ENCODE measurements at places on chromosomes 12 and 14.

DNA sequence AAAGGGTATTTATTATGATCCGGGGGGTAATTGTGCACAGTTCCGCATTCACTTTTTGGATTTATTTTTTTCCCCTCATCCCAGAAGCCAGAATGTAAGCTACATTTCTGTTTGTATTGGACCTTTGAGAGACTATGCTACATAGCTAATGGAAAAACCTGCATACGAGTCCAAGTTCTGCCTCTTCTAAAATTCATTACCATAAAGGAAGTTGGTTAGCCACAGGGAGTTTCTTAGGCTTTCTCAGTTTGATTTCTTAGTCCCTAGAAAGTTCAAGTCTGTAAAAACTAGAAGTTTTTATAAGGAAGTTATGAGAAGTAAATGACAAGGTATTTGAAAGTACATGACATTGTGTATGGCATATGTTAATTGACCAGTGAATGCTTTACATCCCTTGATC, 138.7 kb downstream of the PDE3A start:
- DNase-seq = no peak

GRCh38 chr12:111780615-111781014, 13.9 kb downstream of the ALDH2 start:
- no peak for DNase-seq

DNA sequence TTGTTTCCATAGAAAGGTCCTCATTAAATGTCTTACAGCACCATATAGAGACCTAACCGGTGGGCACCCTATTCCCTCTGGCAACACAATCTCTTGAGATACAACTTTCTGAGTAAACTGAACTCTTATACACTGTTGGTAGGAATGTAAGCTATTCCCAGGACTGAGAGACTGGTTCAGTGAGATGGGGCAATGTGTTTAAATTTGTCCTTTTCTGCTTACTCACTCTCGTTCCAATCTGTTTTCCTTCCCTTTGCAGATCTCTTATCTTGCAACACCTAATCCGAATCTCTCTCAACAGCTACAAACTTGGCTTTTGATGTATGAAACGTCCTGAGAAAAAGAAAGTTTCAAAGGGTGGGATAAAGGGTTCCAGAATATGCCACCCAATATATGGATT, 26.1 kb upstream of the ETV6 start:
- no peak for DNase-seq

DNA sequence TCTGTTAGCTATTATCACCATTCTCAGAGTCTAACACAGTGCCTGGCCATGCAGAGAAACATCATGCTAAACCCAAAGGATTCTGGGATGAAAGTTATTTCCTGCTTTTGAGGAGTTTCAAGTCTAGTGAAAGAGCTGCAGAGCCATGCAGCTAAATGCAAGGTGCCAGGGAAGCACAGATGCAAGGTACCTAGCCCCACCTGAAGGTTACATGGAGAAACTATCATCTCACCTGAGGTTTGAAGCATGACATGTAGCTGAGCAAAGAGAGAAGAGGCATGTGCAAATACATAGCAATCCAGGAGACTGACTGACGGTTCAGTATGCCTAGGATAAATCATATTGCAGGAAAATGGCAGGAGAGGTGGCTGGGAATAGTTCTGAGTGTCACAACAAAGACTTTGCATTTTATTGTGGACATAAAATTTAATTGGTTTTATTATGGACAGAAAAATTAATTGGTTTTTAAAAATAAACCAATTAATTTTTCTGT, 170.4 kb downstream of the PRKD1 start:
- DNase-seq = no peak

GRCh38 chr14:98916036-98916435, 356.0 kb downstream of the BCL11B start:
- no peak for DNase-seq

DNA sequence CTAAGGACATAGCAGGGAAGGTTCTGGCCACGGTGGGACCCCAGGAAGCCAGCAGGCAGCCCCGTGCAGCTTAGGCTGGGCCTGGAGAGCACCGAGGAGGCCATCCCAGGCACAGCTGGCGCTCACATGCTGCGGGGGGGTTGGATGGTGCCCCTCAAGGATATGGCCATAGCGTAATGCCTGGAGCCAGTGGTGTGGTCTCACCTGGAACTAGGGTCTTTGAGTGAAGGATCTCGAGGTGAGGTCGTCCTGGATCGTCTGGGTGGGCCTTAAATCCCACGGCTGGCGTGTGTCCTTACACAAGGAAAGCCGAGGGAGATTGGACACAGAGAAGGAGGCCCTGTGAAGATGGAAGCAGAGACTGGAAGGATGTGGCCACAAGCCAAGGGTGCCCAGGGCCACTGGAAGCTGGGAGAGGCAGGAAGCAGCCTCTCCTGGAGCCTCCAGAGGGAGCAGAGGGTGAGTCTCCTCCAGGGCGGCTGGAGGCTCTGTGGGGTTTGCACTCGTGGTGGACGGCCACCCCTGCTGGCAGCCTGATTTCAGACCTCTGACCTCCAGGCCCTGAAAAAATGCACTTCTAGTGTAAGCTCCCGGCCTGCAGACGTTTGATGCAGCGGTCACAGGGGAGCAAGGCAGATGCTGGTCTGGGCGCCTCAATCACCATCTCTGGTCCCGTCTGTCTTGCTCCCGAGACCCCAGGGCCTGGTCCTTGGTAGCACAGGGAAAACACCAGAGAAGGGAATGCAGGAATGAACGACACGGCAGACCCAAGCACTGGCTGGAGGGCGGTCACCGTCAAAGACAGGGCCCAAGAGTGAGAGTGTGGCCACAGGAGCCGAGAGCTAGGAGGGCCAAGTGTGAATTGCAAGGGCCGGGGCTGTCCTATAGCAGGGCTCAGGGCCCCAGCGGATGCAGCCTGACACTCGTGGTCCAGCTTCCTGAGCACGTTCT, 218.6 kb downstream of the KIF26A start:
- no peak for DNase-seq

All from effector CD8-positive, alpha-beta T cell (primary cell).